ENCODE measurements at places on chromosomes 1 and 21.

DNA sequence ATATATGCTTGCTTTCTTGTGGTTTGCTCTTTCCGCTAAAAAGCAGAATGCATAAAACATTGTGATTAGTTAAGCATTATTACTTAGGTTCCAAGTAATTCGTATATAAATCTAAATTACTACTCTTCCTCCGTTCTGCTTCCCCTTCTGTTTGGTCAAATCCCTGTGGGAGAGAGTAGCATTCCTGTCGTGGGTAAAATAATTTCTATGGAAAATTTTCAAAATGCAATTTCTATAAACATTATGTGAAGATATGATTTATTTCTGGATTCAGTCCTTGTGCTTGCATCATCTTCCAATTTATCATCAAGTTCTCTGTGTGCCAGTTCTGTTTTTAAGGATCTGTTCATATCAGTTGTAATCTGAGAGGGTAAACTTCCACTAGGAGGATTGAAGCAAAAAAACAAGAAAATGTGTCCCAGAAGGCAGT lies 7.2 kb upstream of the WARS2 start:
- DNase-seq, result no peak

- no peak for DNase-seq
Observed at GRCh38 chr21:31558189-31558961, 101.1 kb upstream of the SOD1 start.

- no peak for DNase-seq
Observed at GRCh38 chr1:198780376-198780775, 141.5 kb downstream of the PTPRC start.

GRCh38 chr21:28193189-28193588 lies 799.5 kb downstream of the LTN1 start:
- no peak for DNase-seq

GRCh38 chr1:173868266-173869020 lies at the start of gene ZBTB37:
Gene ZBTB37, plus strand, starts transcription at chr1:173868380. Its CDS starts 1,846 bp downstream, at chr1:173870226.
- DNase-seq, result peak; percentile 92

DNA sequence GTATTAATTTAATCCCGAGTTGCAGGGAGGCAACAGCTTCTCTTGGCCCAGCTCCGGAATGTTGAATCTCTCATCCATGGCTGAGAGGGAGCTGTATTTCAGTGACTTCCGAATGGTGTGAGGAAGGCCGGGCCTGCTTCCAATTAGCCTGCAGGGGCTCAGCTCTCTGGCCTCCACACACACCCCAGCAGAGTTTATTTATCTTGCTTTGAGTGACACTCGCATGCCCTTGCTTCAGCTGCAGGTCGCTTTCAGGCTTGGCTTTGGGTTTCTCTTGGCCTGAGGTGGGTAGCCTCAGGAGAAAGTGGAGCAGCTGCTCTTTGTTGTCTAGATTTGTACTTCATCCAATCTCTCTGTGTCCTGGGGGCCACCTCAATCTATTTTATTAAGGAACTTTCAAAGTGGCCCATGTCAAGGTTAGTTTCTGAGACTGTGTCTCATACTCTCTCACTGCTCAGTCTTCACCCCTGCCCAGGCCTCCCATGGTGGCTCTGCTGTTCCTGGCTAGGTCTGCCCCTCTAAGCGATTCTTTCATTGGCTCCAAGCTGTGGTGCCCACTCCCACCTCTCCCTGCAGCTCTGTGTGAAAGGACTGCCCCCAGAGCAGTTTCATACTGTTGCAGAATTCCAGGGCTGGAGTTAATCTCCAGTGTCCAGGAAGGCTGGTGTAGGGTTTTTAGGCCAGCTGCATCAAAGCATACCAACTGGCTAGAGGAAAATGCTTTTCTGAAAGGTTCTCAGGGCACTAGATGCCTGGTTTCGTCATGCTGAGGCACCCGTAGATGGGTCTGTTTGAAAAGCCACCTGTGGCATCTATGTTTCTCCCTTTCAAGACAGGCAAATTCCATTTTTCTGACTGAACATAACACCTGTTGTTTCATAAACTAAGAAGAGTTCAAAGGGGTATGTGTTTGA lies 153.5 kb downstream of the PLXNA2 start:
- DNase-seq, result peak; percentile 65

DNA sequence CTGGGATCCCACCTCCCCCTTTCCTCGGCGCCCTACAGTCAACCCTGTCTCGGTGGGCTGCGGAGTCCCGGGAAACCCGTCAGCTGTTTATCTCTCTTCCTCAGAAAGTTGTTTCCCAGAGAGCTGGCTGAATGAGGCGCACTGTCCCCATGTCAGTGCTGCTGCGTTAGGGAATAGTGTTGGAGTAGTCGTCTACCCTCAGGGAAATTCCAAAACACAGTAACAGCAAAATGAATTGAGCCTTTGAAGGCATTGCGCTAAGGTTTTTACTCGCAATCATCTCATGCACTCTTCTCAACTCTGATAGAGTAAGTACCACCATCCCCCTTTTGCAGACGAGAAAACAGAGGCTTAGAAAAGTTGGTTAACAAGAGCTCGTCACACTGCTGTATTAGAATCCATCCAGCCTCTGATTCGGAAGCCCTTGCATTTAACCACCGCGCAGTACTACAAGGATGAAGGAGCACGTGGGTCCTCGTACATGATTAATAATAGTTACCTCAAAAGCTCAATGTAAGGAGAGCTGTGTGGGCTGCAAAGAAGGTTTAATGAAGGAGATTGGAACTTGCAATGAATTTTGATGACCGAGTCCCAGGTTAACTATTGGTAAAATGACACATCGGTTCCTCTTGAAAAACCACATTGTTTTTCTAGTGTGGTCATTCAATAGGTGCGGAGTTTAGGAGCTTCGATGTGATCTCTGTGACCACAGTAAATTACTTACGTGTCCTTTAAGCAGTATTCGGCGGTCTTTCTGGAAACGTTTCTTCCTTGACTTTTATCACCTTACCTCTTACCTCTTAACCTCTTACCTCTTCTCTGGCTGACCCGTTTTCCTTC lies 788 bp upstream of the EDEM3 start:
- DNase-seq, result no peak

- DNase-seq, result no peak
Observed at GRCh38 chr1:94656967-94657366, 115.4 kb upstream of the F3 start.

DNA sequence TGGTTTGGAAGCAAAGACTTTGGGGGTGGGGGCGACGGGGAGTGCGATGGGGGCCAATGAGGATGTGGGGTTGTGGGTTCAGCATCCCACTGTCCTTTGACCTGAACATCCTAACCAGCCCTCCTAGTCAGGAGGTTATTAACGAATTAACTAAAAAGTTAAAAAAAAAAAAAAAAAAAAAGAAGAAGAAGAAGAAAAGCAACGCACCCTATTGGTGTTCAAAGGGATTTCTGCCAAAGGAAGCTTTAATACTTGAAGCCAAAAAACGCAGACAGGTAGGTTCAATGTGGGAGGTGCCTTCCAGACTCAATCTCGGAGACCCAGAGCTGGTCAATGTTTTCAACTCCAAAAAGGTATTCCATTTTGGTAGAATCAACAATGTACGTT lies 2.2 kb downstream of the CLIC6 start:
- no peak for DNase-seq

DNA sequence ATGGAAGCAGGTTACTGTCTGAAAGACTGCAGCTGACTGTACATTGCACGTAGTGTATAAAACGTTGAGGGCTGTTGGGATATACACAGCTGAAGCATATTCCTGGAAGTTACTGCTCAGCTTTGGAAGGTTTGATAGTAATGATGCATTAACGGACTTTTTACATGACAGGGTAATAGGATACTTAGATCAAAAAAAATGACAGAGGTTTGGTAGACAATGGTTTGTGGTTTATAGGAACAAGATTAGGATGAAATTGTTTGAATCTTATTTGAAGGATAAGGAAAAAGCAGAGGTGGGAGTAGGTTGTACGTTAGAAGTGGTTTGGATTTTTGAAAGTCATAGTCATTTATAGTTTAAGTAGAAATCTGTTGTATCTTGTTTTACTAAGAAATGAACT lies 33.0 kb downstream of the ADGRL2 start:
- DNase-seq, result no peak

DNA sequence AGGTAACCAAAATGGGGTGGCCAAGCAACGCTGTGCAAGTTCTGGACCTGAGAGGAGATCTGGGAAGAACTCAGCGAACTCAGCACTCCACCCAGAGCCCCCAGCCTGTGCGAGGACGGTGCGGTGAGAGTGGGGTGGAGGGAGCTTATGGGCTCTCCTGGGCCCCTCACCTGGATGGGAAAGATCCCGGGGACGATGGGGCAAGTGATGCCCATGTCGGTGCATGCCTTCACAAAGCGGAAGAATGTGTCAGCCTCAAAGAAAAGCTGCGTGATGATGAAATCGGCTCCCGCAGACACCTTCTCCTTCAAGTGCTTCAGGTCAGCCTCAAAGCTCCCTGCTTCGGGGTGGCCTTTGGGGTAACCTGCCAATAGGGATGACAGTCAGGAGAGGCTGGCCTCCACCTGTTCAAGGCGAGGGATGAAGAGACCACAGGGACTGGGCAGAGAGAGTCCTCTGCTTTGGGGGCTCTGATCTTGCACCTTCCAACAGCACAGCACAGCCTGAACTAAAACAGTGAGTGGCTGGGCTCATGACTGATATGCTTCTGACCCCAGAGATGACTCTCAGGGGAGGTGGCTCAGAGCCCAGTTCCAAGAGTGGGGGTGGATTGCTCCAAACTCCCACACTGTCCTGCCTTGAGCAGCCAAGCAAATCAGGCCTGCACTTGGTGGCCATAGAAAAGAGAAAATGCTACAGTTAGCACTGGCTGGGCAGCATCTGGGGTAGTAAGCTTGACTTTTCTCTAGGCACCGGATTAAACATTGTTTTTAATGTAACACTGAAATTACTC lies 9.5 kb downstream of the MTHFR start:
- DNase-seq, result no peak

- DNase-seq, result no peak
Observed at GRCh38 chr1:182430263-182431068, 19.5 kb upstream of the RGSL1 start.

- peak; percentile 43 for DNase-seq
Observed at GRCh38 chr21:25708467-25709065, 26.1 kb downstream of the ATP5PF start.

DNA sequence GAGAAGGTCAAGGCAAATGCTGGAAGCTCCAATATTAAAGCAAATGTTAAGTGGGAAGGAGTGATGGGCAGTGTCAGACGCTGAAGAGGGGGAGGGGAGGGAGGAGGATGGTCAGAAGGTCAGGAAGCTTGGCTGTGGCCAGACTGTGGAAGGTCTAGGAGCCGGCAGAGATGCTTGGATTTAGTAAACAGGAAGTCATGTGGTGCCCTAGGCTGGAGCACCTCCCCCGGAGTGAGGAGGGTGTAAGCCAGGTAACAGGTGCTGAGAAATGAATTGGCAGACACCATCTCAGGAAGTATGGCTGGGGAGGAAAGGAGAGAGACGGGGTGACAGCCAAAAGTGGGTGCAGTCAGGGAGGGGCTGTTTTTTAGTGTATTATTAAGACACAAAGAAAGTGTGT lies 17.7 kb downstream of the CSMD2 start:
- DNase-seq, result no peak

GRCh38 chr1:45806129-45806528 lies 2.7 kb downstream of the MAST2 start:
- no peak for DNase-seq

- no peak for DNase-seq
Observed at GRCh38 chr1:218205721-218206120, 79.4 kb upstream of the RRP15 start.

- peak; percentile 17 for DNase-seq
Observed at GRCh38 chr1:224592636-224593582, 23.2 kb upstream of the CNIH3 start.

- DNase-seq, result no peak
Observed at GRCh38 chr21:25326181-25326580, 281.1 kb downstream of the MRPL39 start.

DNA sequence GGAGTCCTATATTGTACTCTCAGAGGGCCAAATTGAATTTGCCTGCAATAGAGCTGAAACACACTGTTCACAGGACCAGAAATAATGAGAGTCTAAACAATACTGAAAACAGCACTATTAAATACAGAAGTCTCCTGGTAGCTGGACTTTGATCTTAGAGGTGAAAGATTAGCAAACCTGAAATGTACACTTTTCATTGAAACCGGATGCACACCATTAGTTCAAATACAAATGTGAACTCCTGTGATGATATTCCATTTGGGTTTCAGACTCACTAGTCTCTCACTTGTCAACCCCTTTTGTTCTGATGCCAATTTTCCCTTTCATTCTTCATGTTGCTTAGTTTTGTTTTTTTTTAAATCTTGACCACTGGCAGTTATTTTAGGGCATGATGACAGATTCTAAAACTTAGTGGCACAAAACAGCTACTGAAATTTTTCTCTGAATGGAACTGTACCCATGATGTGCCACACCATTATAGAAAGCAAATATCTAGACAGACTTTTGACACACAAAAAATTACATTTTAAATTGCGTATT lies 5.9 kb upstream of the TNFSF4 start:
- no peak for DNase-seq

- DNase-seq, result no peak
Observed at GRCh38 chr1:206727981-206728696, 42.4 kb upstream of the IL19 start.

- DNase-seq, result no peak
Observed at GRCh38 chr1:66250075-66250474, 283.9 kb upstream of the SGIP1 start.

DNA sequence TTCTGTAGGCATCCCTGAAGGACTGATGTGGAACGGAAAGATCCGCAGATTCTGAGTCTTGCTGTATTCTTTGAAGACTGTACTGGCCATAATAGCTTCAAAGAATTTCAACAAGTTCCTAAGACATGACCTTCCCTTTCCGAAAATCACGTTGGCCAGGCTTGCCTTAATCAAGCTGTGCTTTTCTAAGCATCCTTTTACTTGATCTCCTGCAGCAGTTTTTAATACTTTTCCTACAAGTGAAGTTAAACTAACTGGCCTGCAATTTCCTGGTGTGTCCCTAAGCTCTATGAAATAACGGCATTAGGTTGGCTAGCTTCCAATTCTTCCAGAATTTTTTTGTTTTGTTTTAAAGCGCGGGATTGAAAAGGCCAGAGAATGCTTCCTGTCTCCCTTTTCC lies 40.3 kb downstream of the SPAG17 start:
- no peak for DNase-seq

DNA sequence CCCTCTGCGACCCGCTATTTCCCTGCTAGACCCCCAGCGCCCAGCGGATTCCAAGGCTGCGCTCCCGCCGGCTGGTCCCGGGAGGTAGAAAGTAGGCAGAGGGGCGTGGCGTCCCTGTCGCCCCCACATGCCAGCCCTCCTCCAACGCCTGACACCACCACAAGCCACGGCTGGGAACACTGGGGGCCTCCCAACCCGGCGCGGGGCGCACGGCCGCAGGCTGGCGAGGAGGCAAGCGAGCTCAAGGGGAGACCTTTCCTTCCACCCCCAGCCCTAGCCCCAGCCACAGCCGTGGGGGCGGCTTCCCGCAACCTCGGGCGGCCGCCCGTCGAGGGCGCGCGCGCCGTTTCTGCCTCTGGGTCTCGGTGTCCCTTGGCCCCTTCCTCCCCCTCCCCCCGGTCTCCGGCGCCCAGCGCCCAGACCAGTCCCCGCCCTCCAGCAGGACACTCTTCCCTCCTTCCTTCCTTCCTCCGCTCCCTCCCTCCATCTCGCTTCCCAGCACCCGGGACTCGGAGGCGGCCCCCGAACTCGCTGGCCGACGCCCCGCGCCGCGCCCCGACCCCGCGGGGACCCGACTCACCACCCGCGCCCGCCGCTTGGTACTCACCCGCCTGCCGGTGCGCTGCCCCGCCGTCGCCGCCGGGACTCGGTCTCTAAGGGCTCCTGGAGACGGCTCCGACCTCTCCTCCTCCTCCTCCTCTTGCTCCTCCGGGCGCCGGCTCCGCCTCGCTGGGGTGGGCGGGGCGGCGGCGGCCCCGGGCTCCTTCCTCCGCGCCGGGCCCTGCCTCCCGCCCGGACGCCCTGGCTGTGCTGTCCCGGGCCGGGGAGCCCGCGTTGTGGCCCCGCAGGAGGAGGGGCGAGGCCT lies at the start of gene GNG12:
Gene GNG12, minus strand, starts transcription at position 731 of the 865 bp plus-strand sequence. CDS start 125,781 bp downstream, outside the sequence.
- DNase-seq, result peak; percentile 75

- DNase-seq, result no peak
Observed at GRCh38 chr1:97640677-97641076, 280.2 kb downstream of the DPYD start.
